ENCODE measurements at places on chromosomes 6 and 20. TPM values are rescaled to one million over a fixed set of nuclear protein-coding genes. Genes with fewer than 3 reads are reported as not detected.

GRCh38 chr6:140063021-140063399 lies 688.6 kb upstream of the CITED2 start:
- no peak for DNase-seq

GRCh38 chr20:1820138-1821079 lies 74.8 kb upstream of the SIRPA start:
- no peak for DNase-seq

DNA sequence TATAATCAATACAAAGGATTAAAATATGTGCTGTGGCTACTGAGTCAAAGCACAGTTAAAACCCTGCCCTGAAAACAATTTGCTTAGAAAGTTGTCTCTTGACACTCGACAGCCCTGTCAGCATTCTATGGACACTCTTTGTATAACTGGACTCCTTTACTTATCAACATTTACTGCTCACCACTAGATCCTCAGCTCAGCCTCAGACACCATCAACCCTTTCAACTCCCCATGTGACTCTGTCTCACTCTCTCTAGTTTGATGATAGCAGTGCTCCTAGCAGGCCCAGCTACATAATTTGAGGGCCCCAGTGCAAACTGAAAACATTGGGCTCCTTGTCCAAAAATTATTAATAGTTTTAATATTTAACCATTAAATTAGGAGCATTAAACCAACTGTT lies 181.8 kb downstream of the TENT5A start:
- DNase-seq, result no peak

DNA sequence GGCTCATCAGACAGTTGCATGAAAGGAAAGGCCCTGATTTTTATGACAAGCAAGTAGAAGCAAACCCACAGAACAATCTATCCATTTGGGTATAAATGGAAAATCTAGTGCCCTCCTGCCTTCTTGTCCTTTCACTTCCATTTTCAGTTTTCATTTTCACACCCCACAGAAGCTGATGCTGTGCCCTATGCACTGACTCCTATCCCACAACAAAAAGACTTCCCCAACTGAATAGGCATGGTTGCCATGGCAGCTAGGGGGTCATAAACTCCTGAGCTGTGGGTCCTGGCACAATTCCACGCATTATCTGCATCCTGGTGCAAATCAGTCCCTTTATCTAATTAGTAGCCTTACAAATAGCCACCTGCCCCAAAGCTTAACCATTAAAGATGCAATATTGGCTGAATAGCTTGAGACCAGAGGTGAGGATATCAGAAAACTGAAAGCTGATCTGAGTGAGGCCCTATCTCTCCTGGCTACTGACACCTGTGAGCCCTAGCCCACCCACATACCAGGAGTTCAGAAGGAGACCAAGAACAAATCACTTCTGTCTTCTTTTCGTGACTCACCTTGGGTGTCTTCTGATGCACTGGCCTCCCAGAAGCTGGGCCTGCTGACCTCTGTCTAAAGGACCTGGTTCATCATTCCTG lies 34.9 kb upstream of the HEY2 start:
- no peak for DNase-seq

DNA sequence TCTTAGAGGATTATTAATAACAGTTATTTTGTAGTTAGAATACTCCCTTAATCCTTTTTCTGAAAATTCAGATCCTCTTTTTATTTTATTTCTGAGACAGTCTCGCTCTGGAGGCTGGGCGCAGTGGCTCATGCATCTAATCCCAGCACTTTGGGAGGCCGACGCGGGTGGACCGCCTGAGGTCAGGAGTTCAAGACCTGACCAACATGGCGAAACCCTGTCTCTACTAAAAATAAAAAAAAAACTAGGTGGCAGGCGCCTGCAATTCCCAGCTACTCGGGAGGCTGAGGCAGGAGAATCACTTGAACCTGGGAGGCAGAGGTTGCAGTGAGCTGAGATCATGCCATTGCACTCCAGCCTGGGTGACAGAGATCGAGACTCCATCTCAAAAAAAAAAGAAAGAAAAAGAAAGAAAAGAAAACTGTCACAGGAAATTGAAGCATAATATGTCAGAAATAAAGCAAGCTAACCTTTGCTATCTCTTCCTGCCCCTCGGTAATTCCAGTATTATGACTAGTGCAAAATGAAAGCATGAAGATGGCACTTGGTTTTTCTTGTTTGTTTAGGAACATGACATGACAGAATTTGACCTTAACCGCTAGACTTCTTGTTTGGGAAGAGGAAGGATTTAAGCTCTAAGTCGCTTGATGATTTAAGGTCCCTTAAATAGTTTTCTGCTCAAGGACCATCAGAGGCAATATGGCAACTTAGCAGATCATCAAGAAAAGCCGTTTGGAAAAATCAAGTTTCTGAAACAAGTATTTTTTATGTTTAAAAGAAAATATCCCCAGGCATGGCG lies 1.8 kb upstream of the RBM39 start:
- DNase-seq, result no peak

The ZNF391 gene
- polyA plus RNA-seq, result 11.1 TPM
